SW480 (cell line): ENCODE measurements at places on chromosomes 5 and 9.

GRCh38 chr5:68225188-68225910 is 9.8 kb downstream of the PIK3R1 start:
- peak; percentile 64 for DNase-seq

GRCh38 chr5:134555890-134556311 is 30.4 kb downstream of the JADE2 start:
- peak; percentile 69 for DNase-seq

GRCh38 chr9:99222416-99223270 is 561 bp downstream of the SEC61B start:
- DNase-seq: no peak

GRCh38 chr5:96300976-96301375 is 132.1 kb downstream of the PCSK1 start:
- DNase-seq: no peak

- no peak for DNase-seq
Measured at GRCh38 chr9:69918322-69918721, 97.7 kb downstream of the CFAP95 start.

DNA sequence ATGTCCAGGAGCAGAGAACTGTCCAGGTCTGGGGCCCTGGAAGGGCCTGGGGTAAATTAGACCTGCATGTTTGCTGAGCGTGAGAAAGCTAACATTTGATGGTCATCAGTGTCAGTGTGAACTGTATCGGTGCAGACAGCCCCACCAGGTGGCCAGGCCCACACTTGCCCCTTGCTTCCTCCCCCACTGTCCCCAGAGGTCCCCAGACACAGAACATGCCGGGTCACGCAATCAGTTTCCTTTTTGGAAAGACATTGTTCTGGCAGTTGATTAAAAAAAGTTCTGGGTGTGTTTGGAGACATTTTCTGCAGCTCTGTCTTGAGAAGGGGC is 1.5 kb downstream of the NKD2 start:
- peak; percentile 75 for DNase-seq

DNA sequence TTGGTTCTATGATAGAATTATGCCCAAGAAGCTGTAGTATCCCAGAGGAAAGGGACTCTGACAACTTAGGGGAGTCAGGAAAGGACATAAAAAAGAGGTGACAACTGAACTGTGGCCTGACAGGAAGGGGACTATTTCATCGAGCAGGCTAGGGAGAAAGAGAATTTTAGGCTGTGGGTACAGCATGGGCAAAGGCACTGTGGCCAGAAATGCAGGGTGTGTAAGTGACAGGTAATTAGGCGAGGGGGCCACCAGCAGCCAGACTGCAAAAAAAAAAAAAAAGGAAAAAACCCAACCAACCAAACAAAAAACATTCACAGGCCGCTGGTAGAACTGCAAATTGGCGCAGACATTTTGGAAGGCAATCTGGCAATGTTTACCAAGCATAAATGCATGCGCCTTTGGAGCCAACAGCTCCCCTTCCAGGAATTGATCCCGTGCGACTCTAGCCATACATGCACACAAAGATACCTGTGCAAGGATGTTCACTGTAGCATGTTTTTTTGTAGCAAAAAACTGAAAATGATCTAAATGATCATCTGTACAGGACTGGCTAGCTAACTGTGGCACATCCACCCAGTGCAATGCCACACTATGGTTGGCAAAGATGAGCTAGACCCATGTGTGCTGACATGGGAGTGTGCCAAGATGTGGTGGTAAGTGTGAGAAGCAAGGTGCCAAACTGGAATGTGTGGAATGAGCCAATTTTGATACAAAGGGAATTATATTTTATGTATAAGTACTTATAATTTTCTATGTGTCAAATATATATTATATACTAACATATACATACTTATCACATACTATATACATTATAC is 1.1 kb downstream of the EIF4E1B start:
- DNase-seq: no peak

- DNase-seq: no peak
Measured at GRCh38 chr5:139369181-139369580, 13.9 kb downstream of the SLC23A1 start.

DNA sequence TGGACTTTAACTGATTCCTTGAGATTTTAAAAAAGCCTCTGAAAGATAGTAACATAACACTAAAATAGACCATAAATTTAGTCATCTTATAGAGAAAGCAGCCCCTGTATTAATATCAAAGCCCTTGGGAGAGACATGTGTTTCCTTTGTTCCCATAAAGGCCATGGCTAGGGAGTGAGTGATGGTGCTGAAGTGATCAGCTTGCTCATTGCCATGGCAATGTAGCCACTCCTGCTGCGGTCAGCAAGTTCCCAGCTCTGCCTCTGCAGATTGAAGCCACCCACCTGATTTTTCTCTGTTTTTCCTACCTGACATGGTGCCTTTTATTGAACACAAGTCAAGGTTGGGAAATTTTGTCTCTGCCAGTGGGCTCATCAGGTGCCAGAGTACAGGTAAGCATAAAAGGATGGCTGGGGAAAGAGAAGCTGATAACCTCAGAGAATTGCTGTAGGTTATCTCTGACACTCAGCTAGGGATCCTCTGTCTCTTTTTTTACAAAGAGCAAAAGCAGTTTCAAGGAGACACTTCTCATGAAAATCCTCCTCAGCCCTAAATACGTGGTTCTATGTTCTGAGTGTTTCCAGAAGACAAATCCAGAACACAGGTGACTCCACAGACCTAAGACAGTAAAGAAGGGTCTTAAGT is 296.3 kb upstream of the NMUR2 start:
- no peak for DNase-seq

DNA sequence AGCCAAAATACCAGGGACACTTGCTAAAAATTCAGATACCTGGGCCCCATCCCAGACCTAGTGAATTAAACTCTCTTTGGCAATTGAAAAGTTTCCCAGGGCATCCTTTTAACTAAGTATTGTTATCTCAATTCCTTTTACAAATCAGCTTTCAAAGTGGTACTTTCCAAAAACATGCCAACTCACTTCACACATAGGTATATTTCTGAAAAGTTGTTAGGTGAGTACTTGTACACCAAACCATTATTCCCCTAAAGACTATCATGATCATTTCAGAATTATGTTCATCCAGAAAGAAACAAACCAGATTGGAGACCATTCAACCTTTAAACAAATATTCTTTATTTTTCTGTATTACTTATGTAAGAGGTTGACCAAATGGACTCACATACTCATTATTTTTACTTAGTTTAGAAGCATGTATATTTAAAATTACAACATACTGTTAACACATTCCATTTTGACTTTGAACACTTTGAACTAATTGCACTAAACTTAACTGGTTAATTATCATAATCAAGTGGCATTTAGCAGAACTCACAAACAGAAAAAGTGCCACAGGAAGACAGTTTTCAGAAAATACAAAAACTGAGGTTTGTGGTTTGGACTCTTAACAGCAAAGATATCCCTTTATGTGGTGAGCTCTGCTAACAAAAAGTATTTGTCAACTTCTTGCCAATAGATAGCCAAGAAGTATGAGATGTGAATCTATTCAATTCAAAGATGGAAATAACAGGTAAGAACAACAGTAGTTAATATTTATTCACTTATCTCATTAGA is 40.7 kb downstream of the KIAA0825 start:
- DNase-seq: no peak

GRCh38 chr5:179733772-179734126 is 1.1 kb downstream of the MAML1 start:
- DNase-seq: peak; percentile 29

DNA sequence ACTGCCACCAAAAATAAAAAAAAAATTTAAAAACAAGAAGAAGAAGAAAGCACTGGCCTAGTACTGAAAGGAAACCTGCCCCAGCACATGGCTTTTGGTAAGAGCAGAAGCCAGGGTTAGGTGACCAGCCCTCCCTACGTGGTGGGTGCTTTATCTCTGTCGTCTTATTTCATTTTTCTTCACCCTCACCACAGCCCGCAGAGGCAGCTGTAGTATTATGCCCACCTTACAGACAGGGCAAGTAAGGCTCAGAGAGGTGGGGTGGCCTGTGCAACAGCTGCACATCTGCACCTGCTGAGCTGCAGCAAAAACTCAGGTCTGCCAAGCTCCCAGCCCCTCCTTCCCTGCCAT is 140.8 kb upstream of the LMX1B start:
- DNase-seq: no peak

GRCh38 chr5:124182133-124182532 is 564.3 kb downstream of the ZNF608 start:
- DNase-seq: no peak

GRCh38 chr5:124289641-124290311 is 456.7 kb downstream of the ZNF608 start:
- DNase-seq: peak; percentile 100

DNA sequence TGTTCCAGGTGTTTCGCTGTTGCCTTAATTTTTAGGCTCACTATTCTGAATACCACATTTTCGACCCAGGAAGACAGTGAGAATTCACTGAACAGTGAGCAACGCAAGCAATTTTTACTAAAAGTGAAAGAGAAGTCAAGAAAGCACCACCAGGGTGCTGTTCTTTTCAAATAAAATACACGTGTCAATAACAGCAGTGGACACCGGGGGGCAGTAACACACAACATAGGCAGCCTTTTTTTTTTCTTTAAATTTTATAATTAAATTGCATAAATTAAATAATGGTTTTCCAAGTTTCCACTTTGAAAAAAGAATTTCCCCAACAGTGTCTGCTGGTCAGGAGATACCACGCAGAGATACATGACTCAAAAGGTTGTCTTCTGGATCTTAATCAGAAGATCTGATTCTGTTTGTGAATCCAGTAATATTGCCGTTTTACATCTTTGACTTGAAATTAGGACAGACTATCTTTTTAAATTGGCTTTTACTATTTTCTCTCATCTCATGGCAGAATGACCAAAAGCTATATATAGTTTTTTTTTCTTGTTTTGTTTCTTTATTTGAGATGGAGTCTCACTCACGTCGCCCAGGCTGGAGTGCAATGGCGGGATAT is 47.1 kb upstream of the SH3GL2 start:
- DNase-seq: peak; percentile 18

GRCh38 chr9:37939575-37940095 is 35.7 kb upstream of the SLC25A51 start:
- no peak for DNase-seq

DNA sequence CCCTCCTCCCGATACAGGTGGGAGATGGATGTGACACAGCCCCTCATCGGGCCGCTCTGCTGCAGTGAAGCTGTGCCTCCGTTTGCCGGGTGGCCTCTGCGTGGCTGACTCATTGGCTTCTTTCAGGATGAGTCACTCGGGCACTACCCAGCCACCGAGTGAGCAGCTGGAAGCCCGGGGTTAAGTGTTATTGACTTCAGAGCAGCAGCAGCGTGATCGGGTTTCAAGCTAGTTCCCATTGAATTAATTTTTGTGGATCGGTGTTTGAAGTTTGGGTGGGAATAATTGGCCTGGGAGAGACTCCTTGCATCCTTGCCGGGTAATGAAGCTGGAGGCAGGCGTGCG is 266.4 kb upstream of the IRX4 start:
- peak; percentile 87 for DNase-seq

DNA sequence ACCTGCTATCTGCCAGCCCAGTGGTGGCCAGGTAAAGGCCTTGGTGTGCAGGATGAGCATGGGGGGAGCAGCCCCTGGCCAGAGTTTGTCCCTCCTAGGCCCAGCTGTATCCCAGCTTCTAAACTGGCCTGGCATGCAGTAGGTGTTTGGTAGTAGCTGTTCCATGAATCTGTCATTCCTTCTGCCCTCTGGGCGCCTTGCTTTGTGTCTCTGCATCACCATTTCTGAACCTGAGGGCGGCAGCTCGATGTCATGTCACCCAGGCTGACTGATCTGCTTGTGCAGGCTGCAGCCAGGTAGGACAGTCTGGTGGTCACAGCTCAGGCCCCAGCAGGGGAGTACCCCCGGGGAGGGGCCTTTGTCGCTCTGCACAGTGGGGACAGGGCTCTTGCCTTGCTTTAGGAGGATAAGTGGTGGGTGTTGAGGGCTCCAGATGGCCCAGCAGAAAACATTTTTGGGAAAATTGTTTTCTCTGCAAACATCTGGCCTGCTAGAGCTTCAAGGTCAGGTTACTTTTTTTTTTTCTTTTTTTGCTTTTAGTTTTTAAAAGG is 4.6 kb upstream of the SUSD3 start:
- DNase-seq: no peak

DNA sequence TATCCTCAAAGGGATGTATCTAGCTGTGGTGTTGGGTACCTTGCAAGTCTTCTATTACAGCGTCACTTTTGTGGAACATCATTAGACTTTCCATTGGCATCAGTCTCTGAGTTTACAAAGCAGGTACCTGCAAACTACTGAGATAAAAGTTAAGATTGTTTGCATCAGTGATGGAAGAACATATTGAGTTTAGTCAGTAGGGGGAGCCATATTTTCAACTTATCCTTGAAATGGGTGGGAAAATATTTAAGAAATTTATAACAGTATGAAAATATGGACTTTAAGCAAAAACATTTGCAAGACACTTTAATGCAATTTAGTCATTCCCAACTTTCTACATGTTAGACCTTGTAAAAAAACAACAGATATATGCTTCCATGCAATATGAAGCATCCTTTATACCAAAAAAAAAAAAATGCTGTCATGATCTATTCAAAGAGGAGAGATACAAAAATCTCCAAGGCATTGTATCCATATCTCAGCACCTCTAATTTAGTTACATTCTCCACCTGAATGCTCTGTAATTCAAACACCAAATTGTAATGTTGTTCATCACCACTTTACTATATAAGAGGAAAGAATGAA is 98.6 kb upstream of the ADAMTS19 start:
- peak; percentile 53 for DNase-seq

- DNase-seq: no peak
Measured at GRCh38 chr5:173069671-173070070, 13.5 kb downstream of the CREBRF start.

- DNase-seq: peak; percentile 6
Measured at GRCh38 chr5:158998793-158999325, 100.9 kb downstream of the EBF1 start.

- no peak for DNase-seq
Measured at GRCh38 chr9:103281126-103281525, 286.0 kb downstream of the CYLC2 start.

- no peak for DNase-seq
Measured at GRCh38 chr9:126521089-126521488, 92.6 kb upstream of the LMX1B start.

DNA sequence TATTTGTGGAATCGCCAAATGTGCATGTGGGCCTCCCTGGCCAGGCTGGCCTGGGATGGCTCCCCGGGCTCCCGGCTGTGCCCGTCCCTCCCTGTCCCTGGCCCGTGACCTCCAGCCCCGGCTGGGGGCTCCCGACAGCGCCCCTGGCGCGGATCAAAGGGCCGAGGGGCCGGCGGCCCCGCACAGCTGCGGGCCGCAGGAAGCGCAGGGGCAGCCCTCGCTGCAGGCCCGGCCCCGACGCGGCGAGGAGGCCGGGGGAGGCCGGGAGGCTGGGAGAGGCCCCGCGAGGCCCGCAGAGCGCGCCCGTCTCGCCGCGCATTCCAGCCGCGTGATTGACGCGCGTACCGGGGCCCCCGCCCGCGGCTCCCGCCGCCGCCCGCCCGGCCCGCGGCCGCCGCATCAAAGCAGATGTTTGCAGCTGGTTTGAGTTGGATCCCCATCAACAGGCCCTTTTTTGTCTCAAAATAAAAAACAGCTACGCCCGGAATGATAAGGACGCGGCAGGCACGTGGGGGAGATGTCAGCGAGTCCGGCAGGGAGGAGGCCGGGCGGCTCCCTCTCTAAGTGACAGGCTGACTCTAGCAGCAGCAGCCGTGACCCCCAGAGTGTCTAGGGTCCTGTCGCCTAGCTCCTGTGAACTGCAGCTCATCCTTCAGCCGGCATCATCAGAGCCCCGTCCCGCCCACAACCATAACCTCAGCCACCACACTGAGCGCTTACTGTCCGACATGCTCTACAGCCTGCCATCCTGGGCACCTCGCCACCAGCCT is 69.4 kb downstream of the LMX1B start:
- peak; percentile 43 for DNase-seq

GRCh38 chr9:4237748-4238511 is 61.9 kb downstream of the GLIS3 start:
- no peak for DNase-seq
